Pulmonary artery endothelial cell (primary cell): ENCODE measurements at places on chromosomes 11 and 22.

DNA sequence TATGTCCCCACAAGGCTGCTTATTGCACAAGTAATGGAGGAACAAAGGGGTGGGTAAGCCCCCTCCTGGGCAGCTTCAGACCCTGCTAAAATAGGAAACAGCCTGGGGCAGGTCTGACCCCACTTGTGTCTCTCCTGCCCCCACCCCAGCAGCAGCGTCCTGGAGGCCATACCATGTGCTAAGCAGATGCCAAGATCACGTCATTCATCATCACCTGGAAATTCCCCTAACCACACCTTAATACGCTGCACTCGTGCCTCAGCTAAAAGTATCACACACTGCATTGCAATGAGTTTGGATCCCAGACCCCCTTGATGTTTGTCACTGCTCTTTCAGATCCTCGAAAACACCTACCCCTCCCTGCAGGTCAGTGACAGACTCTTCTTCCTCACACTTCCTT lies 27.8 kb upstream of the GGTLC2 start:
- no peak for DNase-seq

DNA sequence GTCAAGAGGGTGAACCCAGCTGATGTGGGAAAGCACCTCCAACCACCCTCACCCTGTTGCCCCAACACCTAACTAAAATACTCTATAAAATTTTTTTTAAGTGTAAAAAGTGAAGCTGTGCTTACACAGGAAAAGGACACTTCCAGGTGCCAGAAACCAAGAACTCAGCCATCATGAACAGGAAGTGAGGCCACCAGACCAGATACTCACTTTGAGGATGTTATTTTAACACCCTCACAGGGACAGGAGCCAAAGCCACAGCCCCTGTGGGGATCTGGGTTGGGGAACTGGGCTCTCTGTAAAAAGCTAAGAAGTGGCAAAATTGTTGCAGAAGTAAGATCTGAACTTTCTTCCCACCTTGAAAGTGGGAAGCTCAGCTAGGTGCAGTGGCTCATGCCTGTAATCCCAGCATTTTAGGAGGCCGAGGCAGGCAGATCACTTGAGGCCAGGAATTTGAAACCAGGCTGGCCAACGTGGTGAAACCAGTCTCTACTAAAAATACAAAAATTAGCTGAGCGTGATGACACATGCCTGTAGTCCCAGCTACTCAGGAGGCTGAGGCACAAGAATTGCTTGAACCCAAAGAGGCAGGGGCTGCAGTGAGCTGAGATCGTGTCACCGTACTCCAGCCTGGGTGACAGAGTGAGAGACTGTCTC lies 3.8 kb downstream of the RSPH14 start:
- DNase-seq, result no peak

DNA sequence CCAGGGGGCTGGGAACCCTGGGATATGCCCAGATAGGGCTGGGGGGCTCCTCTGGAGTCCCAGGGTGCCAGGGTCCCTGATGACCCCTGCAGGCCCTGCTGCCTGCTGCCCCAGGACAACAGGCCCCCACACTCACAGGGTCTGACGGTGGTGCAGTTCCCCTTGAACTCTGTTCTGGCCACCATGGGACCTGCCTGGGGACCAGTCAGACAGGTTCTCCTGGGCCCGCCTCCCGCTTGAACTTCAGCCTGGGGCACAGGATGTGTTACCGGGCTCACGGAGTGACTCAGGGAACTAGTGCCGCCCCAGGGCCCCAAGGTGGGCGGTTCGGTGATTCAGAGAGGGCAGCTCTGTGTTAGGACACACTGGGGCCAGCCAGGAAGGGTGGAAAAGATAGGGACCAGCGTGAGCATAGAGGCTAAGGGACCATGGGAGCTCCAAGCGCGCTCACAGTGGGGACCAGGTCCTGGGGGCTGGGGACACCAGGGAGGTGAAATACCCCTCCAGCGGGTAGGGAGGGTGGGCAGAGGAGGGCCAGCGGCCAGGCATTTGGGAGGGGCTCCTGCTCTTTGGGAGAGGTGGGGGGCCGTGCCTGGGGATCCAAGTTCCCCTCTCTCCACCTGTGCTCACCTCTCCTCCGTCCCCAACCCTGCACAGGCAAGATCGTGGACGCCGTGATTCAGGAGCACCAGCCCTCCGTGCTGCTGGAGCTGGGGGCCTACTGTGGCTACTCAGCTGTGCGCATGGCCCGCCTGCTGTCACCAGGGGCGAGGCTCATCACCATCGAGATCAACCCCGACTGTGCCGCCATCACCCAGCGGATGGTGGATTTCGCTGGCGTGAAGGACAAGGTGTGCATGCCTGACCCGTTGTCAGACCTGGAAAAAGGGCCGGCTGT lies 21.5 kb upstream of the TXNRD2 start:
- no peak for DNase-seq

- DNase-seq, result peak; percentile 90
Measured at GRCh38 chr11:16791191-16791961, 52.9 kb downstream of the C11orf58 start.

GRCh38 chr11:108199446-108200321 lies 22.8 kb downstream of the NPAT start:
- DNase-seq, result no peak

DNA sequence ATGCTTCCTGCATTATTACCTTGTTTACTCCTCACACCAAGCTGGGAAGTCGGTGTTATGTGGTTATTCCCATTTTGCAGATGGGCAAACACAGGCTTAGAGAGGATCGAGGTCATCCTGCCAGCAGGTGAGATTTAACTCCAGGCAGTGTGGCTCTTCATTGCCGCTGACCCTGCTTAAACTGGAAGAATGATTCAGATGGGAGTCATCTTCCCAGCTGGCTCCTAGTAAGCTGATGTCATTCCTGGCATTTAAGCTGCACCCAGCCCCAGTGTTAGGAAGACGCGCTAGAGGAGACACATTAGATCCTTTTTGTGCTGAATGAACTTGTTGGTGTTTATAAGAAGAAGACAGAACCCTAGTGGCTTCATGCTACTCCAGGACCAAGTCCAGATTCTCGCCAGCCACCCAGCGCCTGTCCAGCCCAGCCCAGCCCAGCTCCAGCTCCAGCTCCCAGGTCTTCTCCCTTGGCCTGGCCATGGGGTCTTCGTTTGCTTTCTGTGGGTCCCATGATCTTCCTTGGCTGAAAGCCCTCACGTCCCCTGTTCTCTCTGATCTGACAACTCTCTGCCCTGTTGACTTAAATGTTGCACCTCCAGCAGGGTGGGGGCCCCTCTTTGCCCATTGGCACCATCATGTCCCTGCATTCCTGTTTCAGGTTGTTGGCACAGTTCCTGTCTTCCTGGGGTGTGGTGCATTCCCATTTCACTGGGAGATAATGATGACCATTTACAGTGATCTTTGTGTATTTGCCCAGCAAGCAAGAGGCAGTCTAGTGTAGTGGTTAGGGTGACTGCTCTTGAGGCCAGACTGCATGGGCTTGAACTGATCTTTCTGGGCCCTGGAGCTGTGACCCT lies 13.6 kb downstream of the PARVB start:
- peak; percentile 72 for DNase-seq

- DNase-seq, result peak; percentile 96
Measured at GRCh38 chr22:24208012-24208749, 26.9 kb downstream of the SUSD2 start.

GRCh38 chr11:76664578-76665061 lies 5.9 kb downstream of the LRRC32 start:
- DNase-seq, result peak; percentile 32

- no peak for DNase-seq
Measured at GRCh38 chr11:11577251-11577855, 44.5 kb downstream of the GALNT18 start.

DNA sequence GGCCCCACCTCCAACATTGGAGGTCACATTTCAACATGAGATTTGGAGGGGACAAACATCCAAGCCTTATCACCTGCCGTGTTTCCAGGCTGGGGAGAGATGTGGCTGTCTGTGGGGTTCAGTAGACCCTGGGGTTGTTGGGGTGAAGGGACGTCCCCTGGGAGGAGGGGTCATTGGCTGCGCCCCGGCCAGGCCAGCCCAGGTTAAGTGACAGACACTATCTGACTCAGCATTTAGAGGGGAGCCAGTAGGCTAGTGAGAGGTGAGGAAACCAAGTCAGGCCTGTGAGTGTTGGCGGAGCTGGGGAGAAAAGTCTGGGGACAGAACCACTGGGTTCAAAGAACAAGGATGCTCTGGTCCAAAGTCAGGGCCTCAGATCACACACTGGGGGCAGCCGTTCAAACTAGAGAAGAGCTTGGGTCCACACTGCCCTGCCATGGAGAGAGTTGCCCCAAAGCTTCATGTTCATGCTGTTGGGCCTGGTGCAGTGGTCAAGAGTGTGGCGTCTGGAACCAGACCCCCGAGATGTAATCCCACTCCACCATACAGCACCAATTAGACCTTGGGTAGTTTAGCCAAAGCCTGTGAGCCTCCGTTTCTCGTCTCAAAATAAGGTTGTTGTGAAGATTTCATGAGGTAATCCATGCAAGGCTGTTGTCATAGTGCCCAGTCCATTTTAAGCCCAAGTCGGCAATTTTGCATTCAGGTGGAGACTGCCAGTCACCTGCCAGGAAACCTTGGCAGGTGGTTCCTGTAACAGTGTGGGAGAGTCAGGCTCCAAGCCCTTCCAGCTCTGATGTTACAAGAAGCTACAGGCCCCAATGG lies 1289.6 kb downstream of the TBC1D22A start:
- DNase-seq, result no peak

- no peak for DNase-seq
Measured at GRCh38 chr11:46808799-46809431, 37.2 kb downstream of the CKAP5 start.

GRCh38 chr11:120272303-120272702 lies 32.4 kb downstream of the POU2F3 start:
- DNase-seq, result no peak

DNA sequence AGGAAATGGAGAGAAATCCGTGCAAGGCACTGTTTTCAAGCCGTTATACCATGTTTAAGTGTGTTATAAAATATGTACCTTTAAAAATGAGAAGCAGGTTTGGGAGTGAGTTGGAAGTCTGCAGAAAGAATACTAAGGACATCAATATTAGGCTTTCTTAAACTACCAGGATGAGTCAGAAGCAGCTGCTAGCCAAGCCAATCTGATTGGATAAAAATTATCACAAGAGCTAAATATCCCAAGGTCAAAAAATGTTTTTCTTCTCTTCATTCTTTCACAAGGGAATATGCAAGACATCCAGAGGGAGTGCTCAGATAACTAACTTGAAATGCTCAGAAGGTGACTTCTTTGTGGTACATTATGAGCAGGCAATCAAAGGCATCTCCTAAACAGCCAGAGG lies 19.3 kb upstream of the CKAP5 start:
- no peak for DNase-seq

- no peak for DNase-seq
Measured at GRCh38 chr11:116454020-116454645, 318.7 kb downstream of the BUD13 start.

- DNase-seq, result no peak
Measured at GRCh38 chr11:126701520-126701897, 299.1 kb downstream of the KIRREL3 start.

DNA sequence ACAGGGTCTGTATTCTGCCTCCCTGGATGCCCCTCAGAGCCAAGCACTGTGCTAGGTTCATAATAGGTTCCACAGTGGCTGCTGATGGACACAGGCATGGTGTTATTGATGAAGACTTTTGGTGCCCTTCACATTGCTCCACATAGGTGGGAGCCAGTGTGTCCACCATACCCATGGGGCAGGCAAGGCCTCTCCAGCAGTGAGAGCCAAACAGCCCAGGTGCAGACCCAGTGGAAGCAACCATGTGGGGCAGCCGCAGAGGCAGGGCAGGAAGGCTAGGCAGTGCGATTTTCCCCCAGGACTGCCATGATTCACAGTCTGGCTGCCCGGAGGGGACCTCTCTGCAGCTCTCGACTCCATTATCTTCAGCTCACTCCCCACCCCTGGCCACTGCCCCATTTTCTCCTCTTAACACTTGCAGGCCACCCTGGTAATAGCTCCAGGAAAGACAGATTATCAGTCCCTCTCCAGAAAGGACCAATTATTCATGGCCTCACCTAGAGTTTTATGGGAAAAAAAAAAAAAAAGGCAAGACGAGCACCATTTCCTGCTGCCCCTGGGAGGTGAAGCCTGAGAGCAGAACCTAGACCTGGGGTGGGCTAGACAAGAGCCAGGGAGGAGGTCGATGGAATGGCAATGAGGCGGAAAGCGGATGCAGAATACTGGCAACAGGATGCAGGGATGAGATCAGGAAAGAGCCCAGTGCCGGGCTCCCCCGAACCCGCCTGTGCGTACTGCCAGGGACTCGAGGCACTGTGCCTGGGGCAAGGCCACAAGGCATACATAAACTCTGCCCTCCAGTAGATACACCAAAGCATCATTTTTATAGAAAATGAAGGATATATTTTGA lies 343.0 kb upstream of the NCAM1 start:
- no peak for DNase-seq

DNA sequence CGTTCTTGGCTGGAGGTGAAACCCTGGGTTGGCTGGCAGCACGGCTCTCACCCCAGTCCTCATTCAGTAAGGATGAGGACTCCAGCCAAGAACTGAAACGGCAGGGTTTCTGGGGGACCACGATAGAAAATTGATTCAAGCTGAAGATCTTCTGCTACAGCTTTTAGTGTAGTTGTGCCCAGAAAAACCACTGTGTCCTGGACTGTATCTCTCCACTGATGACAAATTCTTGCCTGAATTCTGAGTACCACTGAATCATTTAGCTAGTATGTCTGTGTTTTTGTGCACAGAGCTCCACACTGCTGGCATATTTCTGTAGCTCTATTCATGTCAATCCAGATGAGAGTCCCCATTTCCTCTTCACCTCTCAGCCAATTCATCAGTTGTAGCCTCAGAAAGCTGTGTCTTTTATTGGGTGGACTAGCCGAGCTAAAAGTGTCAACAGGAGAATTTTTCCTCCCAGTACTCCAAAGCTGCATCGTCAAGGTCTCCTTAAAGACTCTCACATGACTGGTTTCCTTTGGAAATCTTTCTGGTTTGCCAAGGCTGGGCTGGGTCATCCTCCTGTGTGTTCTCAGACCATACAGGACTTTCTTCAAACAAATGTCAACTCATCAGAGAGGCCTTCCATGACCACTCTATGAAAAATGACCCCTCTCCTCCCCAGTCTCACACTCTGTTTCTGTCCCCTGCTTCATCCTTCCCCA lies 144.6 kb downstream of the LDLRAD3 start:
- DNase-seq, result no peak

DNA sequence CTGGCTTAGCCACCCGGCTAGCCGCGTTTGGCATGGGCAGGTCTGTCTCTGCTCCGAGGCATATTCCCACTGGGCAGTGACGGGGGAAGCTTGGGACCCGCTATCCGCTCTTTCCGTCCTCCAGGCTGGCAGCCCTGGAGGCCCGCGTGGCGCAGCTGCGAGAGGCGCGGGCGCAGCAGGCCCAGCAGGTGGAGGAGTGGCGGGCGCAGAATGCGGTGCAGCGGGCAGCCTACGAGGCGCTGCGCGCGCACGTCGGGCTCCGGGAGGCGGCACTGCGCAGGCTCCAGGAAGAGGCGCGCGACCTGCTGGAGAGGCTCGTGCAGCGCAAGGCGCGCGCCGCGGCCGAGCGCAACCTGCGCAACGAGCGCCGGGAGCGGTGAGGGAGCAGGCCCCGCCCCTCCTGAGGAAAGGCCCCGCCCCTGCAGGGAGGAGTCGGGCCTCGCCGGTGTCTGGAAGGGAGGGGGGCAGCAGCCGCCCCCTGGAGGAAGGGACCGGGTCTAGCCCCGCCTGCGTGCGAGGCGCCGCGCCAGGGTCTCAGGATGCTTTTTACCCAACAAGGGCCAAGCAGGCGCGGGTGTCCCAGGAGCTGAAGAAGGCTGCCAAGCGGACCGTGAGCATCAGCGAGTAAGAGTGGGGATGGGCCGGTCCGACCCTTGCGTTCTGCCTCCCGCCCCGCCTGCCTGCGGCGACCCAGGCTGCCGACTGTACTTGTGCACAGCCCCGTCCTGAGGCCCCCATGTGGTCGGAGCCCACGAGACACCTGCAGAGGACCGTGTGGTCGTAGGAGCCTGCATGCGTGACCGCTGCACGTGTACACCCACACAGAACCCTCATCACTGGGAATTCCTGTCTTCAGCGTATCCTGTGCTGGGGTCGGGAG lies 7.9 kb downstream of the ATG16L2 start:
- peak; percentile 65 for DNase-seq
